EH (cell line): ENCODE measurements at places on chromosomes 12 and 14.

- no peak for DNase-seq
Observed at GRCh38 chr12:27762757-27763156, 17.3 kb upstream of the KLHL42 start.

DNA sequence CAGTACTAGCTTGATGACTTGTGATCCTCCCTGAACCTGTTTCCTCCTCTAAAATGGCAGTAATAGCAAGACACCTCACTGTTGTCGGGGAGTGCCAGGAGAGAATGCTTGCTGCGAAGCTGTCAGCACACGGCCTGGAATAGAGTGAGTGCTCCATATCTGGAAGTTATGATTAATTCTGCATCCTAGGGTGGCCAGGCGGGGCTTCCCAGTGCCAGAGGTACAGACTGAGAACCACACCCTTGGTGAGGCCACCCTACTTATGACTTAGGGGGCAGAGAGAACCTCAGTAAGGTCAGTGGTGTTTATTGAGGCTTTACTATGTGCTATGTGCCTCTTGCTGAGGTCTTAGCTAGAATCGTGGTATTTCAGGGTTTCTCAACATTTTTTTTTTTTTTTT is 20.1 kb downstream of the MORN3 start:
- no peak for DNase-seq

GRCh38 chr12:115871714-115872113 is 405.8 kb downstream of the MED13L start:
- peak; percentile 43 for DNase-seq

DNA sequence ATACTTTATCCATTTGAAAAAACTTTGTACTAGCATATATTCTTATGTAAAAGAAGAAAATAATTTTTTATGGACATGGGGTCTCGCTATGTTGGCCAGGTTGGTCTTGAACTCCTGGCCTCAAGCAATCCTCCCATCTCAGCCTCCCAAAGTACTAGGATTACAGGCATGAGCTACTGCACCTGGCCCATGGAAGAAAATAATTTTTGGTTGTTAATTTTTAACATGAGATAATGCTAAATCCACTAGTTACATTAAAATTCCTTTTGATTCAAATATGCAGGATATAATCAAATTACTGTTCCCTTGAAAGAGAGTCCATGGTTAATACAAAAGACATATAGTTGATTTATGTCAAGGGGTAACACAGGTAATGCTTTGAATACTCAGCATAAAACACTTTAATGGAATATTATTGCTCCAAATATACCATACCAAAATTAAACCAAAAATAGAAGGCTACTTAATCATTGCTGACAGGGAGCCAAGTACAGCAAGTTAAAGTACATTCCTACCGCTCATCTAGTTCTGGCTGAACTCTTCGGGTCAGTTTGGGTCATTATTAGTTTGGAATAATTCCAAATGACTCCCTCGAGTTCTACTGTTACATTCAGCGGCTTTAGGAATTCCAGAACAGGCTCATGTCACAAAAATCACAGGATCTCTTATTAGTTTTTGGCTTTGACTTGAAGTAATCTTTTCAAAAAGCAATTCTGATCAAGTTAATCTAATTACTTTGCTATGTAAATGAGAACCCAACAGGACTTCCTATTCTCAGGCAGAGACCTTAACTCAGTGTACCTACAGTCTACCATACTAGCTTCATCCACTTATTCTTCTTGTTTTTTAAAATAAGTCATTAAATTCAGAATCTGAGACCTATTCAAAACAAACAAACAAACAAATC is 6.1 kb downstream of the SOS2 start:
- DNase-seq, result peak; percentile 96

- peak; percentile 90 for DNase-seq
Observed at GRCh38 chr12:65495233-65495632, 216.8 kb downstream of the MSRB3 start.

GRCh38 chr14:63605041-63605532 is 36.6 kb downstream of the WDR89 start:
- peak; percentile 11 for DNase-seq

DNA sequence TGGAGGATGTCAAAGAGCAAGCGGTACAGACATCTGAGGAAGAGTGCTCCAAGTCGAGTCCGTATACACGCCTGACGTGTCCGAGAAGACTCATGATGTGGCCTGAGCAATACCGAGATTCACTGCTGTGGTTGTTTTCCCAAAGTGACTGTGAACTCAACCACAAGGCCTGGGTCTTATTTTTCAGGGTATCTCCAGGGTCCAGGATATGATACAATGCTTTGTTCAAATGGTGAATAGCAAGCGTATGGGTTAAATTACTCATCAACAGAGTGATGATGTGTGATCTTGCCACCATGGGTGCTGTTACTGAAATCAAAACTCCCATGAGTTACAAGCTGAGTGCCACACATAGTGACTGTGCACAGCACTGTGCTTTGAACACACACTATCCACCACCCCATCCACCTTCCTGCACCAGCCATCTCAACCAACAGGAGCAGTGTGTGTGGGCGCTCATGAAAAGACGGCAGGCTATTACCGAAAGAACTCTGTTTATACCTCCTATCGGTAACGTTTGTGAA is 109.6 kb downstream of the BCAT1 start:
- peak; percentile 33 for DNase-seq

- DNase-seq, result no peak
Observed at GRCh38 chr12:131413006-131413405, 297.9 kb upstream of the SFSWAP start.

DNA sequence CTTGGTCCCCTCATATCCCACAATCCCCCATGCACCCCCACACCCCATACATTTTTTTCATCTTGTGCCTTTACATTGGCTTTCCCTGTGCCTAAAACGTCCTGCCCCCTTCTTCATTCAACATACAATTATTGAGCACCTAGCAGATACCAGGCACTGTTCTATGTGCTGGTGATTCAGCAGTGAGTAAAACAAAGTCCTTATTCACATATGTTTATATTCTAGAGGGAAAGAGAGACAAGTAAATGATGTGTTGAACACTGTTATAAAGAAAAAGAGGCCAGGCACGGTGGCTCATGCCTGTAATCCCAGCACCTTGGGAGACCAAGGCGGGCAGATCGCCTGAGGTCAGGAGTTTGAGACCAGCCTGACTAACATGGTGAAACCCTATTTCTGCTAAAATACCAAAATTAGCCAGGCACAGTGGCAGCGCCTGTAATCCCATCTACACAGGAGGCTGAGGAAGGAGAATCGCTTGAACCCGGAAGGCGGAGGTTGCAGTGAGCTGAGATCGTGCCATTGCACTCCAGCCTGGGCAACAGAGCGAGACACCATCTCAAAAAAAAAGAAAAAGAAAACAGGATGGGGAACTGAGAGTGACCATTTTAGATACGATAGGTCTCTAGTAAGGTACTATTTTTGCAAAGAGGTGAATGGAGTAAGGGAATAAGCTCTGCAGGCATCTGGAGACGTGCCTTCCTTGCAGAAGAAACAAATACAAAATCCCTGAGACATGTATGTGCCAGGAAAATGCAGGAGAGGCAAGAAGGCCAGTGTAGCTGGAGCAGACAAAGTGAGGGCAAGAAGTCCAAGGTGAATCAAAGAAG is 12.2 kb downstream of the SLC7A7 start:
- no peak for DNase-seq

DNA sequence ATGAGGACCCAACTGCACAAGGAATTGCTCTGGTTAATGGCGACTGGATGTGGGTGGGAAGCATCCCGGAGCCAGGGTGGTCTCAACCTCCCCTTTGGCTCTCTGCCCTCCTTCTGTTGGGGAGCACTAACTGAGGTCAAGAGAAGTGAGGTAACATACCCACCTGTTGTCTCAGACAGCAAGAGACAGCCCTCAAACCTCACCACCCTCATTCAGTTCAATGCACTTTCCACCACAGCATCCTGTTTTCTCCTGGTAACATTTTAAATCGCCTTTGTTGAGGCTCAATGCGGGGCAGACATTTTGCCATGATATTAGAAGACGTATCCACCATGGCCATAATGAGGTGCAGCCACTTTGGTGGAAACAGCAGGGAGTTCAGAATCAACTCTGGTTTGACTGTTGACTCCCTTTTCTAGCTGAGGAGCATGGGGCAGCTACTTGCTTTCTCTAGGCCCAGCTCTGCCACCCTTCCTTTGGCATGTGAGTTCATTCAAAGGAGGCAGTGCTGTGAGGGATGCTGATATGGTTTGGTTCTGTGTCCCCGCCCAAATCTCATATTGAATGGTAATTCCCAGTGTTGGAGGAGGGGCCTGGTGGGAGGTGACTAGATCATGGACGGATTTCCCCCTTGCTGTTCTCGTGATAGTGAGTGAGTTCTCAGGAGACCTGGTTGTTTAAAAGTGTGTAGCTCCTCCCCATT is 338.6 kb downstream of the PCNX1 start:
- DNase-seq, result no peak

DNA sequence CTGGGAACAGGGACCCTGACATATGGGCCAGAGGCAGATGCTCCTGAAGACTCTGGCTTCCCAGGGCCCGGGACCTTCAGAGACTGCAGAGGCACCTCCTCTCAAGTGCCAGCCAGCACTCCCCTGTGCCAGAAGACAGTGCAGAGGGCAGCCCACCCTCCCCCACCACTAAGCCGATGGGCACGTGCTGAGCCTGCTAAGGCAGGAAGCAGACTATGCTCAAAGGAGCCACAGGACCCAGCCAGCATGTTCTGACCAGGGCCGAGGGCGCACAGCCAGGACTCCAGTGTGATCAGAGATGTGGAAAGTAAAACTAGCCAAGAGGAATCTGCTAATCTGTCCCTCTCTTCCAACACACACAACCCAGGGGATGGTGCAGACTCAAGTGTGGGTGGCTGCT is 29.8 kb downstream of the DIO3 start:
- no peak for DNase-seq

- DNase-seq, result peak; percentile 89
Observed at GRCh38 chr14:93105362-93105761, 10.4 kb downstream of the ITPK1 start.

DNA sequence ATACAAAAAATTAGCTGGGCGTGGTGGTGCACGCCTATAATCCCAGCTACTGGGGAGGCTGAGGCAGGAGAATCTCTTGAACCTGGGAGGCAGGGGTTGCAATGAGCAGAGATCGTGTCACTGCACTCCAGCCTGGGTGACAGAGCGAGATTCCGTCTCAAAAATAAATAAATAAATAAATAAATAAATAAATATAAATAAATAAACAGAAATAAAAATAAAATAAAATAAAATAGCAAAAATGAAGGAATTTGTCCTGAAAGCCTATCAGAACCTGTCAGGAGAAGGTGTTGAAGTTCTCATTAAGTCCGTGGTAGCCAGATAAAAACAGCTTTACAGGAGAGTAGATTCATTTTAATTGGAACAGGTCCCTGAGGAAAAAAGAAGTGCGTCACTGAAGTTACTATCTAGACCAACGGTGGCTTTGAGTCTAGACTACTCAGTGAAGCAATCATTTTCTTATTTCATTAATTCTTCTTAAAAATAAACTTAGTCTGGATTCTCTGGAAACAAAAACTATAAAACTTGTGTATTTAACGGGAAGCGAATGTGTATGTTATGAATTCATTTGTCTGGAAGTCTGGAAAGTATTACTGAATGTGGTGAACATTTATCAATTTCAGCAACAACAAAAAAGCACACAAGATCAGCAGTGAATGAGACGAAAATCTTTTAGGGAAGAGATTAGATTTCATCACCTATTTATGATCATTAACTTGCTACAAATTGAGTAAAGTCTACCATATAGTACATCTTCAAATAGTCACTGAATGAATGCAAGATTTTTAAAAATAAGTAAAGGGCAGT is 248.5 kb upstream of the PDE3A start:
- no peak for DNase-seq

DNA sequence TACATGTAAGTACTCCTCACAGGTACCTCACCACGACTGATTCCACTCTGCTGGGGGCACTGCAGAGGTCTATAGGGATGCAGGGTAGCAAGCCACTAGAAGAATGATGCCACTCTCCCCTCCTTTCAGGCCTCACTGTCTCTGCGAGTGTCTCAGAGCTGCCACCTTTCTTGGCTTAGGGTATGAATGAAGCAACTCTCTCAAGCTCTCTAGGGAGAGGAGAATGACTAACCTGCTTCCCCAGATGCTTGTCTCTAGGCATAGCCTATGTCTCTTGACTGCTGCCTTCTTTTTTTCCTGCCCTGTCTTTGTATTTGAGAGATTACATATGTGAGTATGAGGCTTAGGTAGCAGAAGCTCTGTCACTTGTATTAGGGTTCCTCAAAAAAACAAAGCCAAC is 566.5 kb upstream of the ATP2B1 start:
- no peak for DNase-seq

DNA sequence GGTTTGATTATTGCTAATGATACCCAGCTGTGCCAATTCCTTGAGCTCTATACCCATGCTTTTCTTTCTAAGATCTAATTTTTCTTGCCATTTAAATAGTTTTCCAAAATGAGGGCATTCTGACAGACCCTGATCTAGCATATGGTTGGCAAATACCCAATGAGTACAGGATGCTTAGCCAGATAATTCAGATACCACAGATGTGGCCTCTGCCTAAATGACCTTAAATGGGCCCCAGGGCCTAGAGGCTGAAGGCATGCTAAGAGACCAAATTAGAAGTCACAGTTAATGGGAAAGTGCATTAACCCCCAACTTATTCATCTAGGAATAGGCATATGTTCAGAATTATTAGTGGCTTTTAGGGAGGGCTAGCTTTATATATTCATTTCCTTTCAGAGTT is 122.3 kb upstream of the CNOT2 start:
- no peak for DNase-seq

DNA sequence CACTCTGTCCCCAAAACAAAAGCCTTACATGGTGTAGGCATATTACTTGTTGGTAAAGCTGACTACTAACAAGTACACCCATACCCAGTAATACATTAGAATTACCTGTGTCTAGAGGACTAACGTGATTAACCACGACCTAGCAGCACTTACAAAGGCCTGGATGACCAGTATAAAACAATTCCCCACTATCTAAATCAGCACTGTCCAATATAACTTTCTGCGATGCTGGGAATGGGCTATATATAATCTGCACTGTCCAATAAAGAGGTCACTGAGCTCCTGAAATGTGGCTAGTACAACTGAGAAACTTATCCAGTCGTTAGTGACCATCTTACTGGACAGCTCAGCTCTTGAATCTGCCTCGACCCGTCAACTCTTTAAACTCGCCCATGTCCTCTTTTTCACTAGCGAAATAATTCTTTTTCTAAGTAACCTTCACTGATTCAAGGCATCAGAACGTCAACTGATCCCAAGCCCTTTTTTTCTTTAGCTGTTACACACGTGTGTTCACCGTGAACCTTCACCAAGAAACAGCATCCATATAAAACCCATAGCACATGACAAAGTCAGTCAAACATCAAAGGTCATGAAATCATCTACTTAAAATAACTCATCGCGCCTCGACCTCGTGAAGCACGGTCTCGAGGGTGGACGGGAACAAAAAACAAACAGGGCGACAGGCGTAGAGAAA is 905 bp upstream of the CIPC start:
- no peak for DNase-seq
